ENCODE measurements at places on chromosomes 4 and X. TPM values are rescaled to one million over a fixed set of nuclear protein-coding genes. Genes with fewer than 3 reads are reported as not detected.

Gene PROM1
- total RNA-seq, result not detected

Gene ETDB
- not detected for total RNA-seq

Gene DGKK
- total RNA-seq, result not detected

Gene XAGE1A
- not detected for total RNA-seq

Gene NCAPG
- 0.61 TPM for total RNA-seq

Gene ZNF827
- total RNA-seq, result 13.7 TPM

Gene CENPI
- 0.49 TPM for total RNA-seq

Gene MAGEH1
- total RNA-seq, result 17.7 TPM

Gene LDB2
- total RNA-seq, result not detected

Gene GPM6B
- not detected for total RNA-seq

DNA sequence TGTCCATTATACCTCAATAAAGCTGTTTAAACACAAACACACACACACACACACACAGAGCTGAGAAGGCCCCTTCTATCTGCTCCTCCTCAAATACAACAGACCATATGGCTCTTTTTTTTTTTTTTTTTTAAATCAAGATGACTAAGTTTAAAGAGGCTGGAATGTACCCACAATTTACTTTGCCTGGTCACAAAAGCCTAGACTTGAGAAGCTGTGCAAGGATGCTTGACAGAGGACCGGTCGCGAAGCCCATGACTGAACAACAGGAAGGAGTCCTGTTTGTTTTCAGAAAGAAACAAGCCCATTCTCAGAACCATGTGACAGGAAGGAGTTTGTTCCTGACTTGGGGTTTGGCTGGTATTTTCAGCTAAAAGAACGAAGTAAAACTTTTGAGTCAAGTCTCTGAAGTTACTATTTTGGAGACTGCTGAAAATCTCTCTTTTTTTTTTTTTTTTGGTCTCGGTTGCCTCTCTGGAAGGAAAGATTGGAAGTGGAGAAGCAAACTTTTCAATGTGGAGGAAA is 650.9 kb upstream of the TENM3 start:
- no peak for DNase-seq

DNA sequence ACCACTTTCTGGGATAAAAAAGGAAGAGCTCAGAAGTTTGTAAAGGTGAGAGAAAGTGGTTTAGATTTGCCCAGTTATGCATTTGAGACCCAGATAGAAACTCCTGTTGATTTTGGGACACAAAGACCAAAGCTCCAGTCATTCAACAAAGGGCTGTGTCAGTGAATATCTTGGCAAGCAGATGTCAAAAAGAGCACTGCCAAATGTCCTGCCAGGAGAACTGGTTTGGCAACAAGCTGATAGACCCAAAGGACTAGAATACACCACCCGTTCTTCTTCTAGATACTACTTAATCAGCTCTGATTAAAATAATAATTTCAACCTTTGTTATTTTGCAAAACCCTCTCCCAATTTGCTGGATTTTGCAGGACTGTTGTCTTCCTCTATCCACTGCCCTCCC is 121.4 kb downstream of the NHS start:
- DNase-seq, result no peak

DNA sequence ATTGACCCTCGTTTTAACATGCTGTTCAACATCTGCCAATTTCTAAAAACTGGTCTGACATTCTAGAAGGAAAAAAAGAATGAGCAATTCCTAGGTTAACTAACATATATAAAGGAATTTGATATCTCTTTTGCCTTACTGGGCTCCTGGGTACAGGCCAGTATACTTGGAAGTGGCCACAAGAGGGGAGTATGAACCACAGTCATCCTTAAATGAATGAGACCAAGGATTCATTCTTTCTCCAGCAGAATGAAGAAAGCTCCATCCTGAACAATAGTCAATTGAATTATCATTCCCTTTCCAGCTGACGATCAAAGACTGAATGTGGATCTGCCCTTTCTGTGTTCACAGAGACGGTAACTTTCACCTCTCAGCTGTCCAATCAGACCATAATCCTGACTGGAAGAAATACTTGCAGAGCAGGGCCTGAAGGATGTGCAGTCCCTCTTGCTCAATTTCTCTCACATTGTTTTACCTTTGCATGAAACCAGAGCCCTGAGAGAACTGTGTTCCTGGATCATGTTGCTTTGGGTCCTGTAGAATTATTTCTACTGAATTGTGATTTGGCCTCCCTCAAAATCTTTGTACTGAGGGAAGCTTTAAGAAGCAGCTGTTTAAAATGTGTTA is 14.8 kb upstream of the SPARCL1 start:
- no peak for DNase-seq

GRCh38 chr4:174464949-174465348 is 57.3 kb downstream of the HPGD start:
- no peak for DNase-seq

- DNase-seq, result no peak
Measured at GRCh38 chr4:53932796-53933610, 131.4 kb downstream of the CHIC2 start.

DNA sequence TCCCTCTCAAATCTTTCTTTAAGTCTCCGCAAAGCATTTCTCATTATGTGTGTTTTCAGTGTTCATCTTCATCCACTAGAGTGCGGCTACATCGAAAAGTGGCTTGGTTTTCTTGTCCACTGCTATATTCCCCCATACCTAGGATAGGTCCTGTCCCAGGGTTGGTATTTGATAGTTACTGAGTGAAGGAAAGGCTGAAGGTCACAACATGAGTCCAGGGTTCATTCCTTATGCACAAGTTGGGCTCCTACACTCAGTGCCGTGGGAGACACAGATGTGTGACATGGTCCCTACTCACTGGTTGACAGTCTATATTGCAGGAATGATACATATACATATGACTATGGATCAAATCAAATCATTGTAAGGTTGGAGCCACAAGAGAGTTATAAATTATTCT is 55.4 kb upstream of the RELL1 start:
- no peak for DNase-seq

DNA sequence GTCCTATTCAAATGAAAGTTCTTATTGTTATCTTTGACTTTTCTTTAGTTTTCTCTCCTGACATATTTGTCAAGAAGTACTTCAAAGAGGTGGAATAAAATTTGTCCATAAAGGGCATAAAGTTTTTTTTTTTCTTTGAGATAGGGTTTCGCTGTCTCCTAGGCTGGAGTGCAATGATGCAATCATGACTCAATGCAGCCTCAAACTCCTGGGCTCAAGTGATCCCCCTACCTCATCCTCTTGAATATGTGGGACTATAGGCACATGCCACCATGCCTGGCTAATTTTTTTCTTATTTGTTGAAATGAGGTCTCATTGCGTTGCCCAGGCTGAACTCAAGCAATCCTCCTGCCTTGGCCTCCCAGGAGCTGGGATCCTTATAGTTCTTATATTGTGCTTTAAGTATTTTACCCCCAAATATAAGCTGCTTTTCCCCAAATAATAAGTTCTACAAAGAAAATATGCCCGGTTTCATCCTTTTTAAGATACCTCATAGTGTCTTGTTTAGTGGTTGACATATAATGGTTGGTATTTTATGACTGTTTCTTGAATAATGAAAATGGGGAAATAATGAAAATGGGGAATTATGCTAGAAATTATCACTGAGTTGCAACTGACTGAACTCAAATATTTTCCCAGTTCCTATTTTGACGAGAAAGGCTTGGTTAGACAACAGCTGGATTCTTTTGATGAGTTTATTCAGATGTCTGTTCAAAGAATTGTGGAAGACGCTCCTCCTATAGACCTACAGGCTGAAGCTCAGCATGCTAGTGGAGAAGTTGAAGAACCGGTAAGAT is 11.6 kb downstream of the POLR2B start:
- DNase-seq, result no peak

- no peak for DNase-seq
Measured at GRCh38 chrX:6311540-6311939, 82.9 kb upstream of the NLGN4X start.

DNA sequence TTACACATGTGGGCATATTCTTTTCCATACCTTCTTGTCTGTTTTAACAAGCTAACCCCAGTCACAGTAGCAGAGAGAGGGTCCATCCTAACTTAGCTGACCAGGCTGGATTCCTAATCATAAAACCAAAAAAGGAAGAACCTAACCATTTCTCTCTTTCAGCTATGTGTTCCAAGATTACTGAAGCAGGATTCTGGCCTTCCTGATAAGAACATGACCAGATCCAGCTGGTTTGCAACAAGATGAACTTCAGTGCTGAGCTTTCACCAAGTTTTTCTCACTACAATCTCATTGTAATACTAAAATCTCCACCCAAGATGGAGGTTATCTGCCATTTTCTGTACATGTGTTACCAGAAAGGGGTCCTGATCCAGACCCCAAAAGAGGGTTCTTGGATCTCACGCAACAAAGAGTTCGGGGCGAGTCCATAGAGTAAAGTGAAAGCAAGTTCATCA is 20.4 kb upstream of the UBA6 start:
- no peak for DNase-seq

DNA sequence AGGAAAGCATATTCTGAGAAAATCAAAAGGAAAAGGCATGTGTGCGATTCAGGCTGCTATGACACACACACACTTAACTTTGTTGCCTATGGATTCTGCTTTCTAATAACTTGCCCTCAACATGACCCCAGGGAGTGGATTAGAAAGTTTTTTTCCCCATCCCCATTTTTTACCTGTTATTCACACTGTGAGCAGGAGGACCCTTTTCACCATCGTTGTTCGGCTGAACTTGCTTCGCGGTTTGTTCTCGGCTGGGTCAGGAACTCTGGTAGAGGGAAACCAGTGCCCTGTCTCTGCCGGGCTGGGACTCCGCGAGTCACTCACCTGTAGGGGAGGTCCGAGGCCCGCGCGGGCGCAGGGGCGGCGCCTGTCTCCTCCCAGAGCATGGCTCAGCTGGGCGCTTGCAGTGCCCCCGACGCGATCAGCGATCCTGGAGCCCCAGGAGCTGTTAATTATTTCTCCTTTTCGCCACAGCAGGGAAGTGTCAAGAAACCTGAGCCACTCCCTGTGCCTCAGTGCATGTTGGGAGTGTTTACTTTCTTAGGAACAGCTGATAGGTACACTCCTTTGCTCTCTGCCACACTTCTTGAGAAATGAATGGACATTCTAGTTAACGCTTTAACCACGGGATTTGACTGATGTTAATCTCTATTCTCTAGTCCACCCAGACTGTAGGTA is at the start of gene RASSF6:
TSS of gene RASSF6 (minus strand) at position 322 of the 678 bp plus-strand sequence. CDS start 8,641 bp downstream, outside the sequence.
- no peak for DNase-seq

GRCh38 chr4:89998469-89999011 is 103.9 kb downstream of the MMRN1 start:
- no peak for DNase-seq

DNA sequence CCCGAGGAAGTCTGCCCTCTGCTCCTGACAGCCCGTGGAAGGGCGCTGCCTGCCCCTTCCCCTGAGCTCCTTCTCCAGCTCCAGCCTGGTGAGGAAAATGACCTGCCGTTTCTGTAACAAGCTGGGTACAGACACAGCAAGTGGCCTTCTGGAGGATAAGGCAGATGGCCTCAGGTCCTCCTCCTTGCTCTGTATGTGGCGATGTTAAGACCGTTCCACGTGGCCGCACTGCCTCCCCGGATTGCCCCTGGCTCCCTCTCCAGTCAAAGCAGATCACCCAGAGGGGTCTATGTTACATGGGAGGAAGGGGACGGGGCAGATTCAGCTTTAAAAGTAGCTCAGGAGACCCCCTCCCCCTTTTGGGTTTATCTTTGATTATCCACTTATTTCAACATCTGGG is 80.3 kb upstream of the GATB start:
- DNase-seq, result no peak

- no peak for DNase-seq
Measured at GRCh38 chr4:175810073-175810730, 1.9 kb downstream of the GPM6A start.

DNA sequence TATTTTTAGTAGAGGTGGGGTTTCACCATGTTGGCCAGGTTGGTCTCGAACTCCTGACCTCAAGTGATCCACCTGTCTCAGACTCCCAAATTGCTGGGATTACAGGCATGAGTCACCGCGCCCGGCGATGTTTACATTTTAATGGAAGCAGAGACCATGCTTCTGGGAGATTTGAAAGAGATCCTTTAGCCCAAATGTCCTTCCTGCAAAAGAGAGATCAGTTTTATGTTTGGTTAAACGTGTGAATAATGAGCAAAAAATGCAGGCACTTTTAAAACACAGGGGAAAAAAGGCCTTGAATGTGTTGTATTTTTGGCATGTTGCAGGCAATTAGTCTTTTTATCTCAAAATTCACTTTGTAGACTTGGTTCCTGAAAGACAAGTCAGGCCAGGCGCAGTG is 95.8 kb upstream of the ELOVL6 start:
- no peak for DNase-seq

GRCh38 chrX:118100091-118100490 is 16.5 kb downstream of the KLHL13 start:
- no peak for DNase-seq

DNA sequence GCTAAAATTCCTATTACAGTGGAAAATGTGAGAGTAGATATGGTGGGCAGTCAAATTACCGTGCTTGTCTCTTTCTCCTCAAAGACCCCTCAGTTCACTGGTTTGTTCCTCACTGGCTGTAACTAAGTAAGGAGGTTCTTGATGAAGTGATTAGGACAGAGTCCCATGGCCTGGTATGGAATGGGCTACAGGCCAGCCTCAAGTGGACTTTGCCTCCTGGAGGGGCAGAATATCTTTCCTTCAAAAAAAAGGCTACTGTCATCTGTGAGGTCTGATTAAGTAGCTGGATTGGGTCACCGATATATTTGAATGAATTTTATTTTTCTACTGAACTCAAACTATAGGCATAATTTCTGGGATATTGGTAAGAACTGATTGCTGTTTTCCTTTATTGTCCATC is 38.5 kb upstream of the TMEM164 start:
- no peak for DNase-seq

GRCh38 chrX:131235768-131236545 is 53.1 kb downstream of the IGSF1 start:
- no peak for DNase-seq

- no peak for DNase-seq
Measured at GRCh38 chr4:104829761-104830160, 316.9 kb upstream of the TET2 start.

DNA sequence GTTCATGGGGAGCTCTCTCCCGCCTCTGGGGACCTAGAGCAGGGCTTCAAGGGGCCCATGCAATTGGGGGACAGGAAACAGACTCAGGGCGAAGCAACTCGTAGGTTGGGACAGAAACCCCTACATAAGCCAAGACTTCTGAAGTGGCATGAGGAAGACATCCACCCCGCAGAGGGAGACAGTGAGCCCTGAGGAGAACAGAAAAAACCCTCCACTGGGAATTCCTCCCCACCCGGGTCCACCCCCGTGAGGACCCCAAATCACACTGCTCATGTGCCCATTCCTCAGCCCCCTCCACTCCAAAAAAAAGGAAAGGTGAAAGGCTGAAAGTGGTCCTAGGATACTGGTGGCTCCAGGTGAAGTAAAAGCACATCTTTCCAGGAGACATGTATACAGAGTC is 74.0 kb downstream of the CPZ start:
- DNase-seq, result no peak

DNA sequence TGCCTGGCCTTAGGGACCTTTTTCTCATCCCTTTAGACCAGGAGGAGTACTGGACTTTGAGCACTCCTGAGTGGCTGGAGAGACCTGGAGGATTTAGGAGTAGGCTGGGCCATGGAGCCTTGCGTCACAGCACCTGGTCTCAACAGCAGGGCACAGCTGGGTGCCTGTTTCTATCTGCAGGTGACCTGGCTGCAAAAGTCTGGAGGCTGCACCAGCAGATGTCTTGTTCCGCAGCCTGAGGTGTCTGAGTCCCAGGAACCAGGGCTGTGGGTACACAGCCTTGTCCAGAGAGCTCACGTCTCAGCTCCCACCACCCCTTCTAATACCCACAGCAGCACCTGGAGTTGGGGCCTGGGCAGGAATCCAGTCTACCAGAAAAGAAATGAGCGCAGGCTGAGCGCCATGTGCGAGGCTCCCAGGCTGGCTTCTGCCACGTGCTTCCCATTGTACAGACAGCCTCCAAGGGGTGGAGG is 5.0 kb upstream of the NSD2 start:
- no peak for DNase-seq

GRCh38 chr4:41819621-41820020 is 71.1 kb upstream of the PHOX2B start:
- no peak for DNase-seq
